Activated T-helper 2 cell treated with anti-CD3 and anti-CD28 coated beads, Interferon-gamma antibody, Interleukin-2, Interleukin-4, amounts not matched to agents 10 μg/mL and 5 μg/mL and 100 μg/mL, durations not matched to agents 14 hours and 24 hours and 36 hours (primary cell): ENCODE measurements at places on chromosomes 6 and 20.
A peak's percentile ranks its signal among the peaks of the same experiment; 100 is the strongest.

GRCh38 chr20:22394583-22394982 is 189.8 kb downstream of the FOXA2 start:
- H3K27ac ChIP-seq = no peak overlapping the region
- no peaks in the 10 kb centered on the region for H3K27me3 ChIP-seq
- no peak overlapping the region for H3K4me3 ChIP-seq
- no peaks in the 10 kb centered on the region for H3K4me1 ChIP-seq
- DNase-seq = no peak
- H3K36me3 ChIP-seq = no peaks in the 10 kb centered on the region

DNA sequence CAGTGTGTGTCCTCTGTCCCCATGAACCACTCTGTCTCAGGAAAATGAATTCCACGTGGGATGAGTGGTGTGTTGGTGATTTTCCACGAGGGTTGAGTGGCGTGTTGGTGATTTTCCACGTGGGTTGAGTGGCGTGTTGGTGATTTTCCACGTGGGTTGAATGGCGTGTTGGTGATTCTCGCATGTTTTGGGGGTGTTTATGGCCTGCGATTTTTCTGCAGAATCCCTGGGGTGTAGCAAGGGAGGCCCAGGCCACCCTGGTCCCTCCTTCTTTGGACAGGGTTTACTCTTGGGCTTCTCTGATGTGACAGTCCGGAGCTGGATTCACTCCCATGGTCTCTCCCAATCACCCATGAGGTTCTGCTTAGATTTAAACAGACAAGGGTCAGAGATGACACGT is 90.6 kb upstream of the FRMD1 start:
- H3K36me3 ChIP-seq = no peaks in the 10 kb centered on the region
- H3K4me1 ChIP-seq = no peaks in the 10 kb centered on the region
- H3K4me3 ChIP-seq = no peak overlapping the region

GRCh38 chr6:159726255-159726917 is 920 bp upstream of the WTAP start:
- H3K27ac ChIP-seq = peak overlapping the region; percentile 99
- DNase-seq = no peak
- H3K4me3 ChIP-seq = peak overlapping the region; percentile 94
- H3K36me3 ChIP-seq = peaks cover 63% of the 10 kb centered on the region
- H3K4me1 ChIP-seq = peaks cover 35% of the 10 kb centered on the region

DNA sequence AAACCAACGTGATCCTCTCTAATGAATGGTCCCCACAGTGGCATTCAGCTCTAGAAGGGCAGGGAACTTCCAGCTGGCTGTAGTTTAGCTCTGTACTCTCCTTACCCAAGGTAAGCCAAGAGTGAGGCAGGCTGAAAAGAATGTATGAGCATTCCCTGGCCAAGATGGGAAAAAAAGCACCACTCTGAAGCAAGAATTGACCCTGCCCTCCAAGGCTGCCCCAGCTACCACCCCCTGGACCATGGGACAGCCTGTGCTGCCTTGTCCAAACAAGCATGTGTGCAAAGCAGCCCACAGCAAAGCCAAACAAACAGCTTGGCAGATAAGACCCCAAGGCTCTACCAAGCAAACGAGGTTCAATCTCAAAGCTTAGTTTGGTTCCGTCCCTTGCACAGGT is 73.9 kb downstream of the GFOD1 start:
- H3K27me3 ChIP-seq = no peaks in the 10 kb centered on the region
- peaks cover 5% of the 10 kb centered on the region for H3K36me3 ChIP-seq
- no peak for DNase-seq
- H3K27ac ChIP-seq = no peak overlapping the region
- peaks cover 2% of the 10 kb centered on the region for H3K4me1 ChIP-seq
- H3K4me3 ChIP-seq = no peak overlapping the region

DNA sequence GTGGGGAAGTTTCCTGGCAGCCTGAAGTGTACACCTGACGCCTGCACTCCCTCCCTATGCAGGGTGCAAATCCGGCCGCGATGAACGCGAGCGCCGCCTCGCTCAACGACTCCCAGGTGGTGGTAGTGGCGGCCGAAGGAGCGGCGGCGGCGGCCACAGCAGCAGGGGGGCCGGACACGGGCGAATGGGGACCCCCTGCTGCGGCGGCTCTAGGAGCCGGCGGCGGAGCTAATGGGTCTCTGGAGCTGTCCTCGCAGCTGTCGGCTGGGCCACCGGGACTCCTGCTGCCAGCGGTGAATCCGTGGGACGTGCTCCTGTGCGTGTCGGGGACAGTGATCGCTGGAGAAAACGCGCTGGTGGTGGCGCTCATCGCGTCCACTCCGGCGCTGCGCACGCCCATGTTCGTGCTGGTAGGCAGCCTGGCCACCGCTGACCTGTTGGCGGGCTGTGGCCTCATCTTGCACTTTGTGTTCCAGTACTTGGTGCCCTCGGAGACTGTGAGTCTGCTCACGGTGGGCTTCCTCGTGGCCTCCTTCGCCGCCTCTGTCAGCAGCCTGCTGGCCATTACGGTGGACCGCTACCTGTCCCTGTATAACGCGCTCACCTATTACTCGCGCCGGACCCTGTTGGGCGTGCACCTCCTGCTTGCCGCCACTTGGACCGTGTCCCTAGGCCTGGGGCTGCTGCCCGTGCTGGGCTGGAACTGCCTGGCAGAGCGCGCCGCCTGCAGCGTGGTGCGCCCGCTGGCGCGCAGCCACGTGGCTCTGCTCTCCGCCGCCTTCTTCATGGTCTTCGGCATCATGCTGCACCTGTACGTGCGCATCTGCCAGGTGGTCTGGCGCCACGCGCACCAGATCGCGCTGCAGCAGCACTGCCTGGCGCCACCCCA is 1.2 kb downstream of the GPR6 start:
- no peaks in the 10 kb centered on the region for H3K4me1 ChIP-seq
- peaks cover 16% of the 10 kb centered on the region for H3K27me3 ChIP-seq
- no peak overlapping the region for H3K4me3 ChIP-seq
- no peaks in the 10 kb centered on the region for H3K36me3 ChIP-seq
- DNase-seq = no peak

- no peak overlapping the region for H3K27ac ChIP-seq
- H3K27me3 ChIP-seq = no peaks in the 10 kb centered on the region
- no peak for DNase-seq
- H3K4me1 ChIP-seq = peaks cover 42% of the 10 kb centered on the region
- no peak overlapping the region for H3K4me3 ChIP-seq
Observed at GRCh38 chr20:53876470-53876869, 193.9 kb downstream of the BCAS1 start.

DNA sequence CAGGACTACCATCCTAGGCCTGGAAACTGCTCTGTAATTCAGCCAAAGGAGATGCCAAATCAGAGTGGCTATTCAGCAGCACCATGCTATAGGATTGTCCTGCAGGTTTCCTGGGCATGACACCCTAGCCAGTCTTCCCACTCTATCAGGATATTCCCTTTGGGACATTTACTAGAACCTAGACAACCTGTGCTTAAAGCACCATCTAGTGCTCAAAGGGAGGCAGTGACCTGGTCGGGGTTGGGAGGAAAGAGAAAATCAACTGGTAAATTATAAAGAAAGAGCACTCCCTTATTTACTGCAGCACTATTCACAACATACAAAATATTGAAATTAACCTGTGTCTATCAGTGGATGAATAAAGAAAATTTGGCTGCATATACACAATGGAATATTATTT is 67.2 kb upstream of the SMLR1 start:
- no peak for DNase-seq
- H3K4me1 ChIP-seq = peaks cover 2% of the 10 kb centered on the region
- peaks cover 17% of the 10 kb centered on the region for H3K27me3 ChIP-seq
- H3K27ac ChIP-seq = no peak overlapping the region
- H3K36me3 ChIP-seq = no peaks in the 10 kb centered on the region
